Activated T-cell treated with anti-CD3 and anti-CD28 coated beads for 4 hours (primary cell): ENCODE measurements at places on chromosomes 4 and X.

- DNase-seq, result no peak
Observed at GRCh38 chr4:62661821-62662220, 1461.7 kb downstream of the ADGRL3 start.

DNA sequence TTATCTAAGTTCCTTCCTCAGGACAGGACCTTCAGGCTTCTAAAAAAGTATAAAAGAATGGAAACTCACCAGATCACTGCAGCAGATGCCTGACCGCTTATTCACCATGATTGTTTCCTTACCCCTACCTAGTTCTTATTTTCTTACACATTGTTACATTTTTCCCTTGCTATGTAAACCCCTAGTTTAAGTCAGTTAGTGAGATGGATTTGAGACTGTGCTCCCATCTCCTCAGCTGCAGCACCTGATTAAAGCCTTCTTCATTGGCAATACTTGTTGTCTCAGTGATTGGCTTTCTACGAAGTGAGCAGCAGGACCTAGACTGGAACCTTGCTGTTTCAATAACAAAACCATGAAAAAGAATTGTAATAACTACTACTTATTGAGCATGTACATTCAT is 4.7 kb downstream of the SPARCL1 start:
- no peak for DNase-seq

- DNase-seq, result no peak
Observed at GRCh38 chr4:77268108-77268507, 111.1 kb downstream of the CCNG2 start.

GRCh38 chr4:46505131-46505530 is 115.2 kb upstream of the GABRA2 start:
- DNase-seq, result no peak

GRCh38 chr4:146170149-146170548 is 5.4 kb upstream of the LSM6 start:
- no peak for DNase-seq

GRCh38 chrX:49066278-49066677 is 7.5 kb downstream of the CCDC120 start:
- DNase-seq, result no peak

DNA sequence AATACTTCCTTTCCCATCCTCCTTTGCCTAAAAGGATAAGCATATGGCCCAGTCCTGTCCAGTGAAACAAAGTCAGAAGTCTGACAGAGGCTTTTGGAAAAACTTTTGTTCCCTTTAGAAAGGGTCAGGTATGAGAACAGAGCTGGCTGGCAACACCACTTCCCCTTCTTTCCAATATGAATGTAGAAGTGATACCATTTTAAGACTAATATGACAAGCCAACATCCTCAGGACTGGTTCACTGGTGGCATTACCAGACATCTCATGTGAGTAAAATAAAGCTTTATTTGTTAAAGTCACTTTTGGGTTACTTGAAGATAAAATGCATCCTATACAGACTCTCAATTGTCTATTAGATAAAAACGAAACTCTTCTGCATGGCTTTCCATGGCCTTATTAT is 83.6 kb upstream of the PTCHD1 start:
- DNase-seq, result no peak

GRCh38 chrX:102840871-102841705 is 96.0 kb upstream of the RAB40AL start:
- no peak for DNase-seq

GRCh38 chrX:53357799-53358530 is 64.5 kb downstream of the SMC1A start:
- no peak for DNase-seq

- DNase-seq, result no peak
Observed at GRCh38 chr4:174627473-174627872, 105.2 kb upstream of the HPGD start.

GRCh38 chr4:140642674-140643437 is 74.1 kb upstream of the UCP1 start:
- no peak for DNase-seq

- DNase-seq, result no peak
Observed at GRCh38 chr4:3462790-3463415, at the start of gene DOK7. DOK7 (plus strand) TSS chr4:3463306; CDS start chr4:3463376, 70 bp downstream.

DNA sequence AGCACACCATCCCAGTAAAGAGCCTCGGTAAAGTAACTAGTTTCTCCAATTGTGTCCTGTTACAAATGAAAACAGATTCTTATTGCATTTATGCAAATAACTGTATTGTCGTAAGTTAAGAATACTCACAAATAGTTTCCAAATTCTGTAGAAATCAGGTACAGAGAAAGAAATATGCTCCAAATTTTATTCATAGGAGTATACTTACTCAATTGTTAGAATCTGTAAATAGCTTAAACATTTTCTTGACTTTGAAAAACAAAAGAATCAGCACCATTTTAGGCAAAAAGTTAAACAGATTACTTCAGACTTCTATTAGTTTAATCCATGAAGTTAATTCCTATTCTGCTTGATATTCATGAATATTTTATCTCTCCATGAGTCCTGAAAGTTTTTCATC is 10.7 kb downstream of the CNGA1 start:
- no peak for DNase-seq

GRCh38 chr4:10457255-10457801 is at the start of gene ZNF518B:
ZNF518B (minus strand) TSS chr4:10457426; CDS start chr4:10446328, 11,098 bp downstream.
- DNase-seq, result peak; percentile 70

GRCh38 chr4:7487502-7487901 is 52.8 kb upstream of the PSAPL1 start:
- DNase-seq, result no peak

DNA sequence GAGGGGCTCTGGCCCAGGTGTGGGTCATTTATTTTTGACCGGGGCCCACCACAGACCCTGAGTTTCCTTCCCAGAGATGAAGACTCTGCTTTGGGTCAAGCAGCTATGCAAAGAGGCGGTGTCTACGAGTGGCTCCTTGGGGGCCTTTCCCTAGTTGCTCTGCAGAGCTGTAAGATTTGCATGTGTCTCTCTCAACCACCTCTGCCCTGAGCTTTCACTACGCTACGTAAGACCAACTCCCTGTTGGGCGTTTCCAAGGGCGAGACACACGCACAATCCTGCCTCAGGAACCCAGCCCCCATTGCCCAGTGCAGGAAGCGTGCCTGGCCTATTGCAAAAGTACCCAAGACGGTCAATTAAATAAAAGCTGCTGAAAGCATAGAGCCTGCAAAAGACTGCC is 10.0 kb upstream of the ANOS1 start:
- no peak for DNase-seq

- DNase-seq, result no peak
Observed at GRCh38 chr4:106676173-106676921, 307.8 kb upstream of the GIMD1 start.

GRCh38 chr4:56085275-56085674 is 136.5 kb downstream of the CEP135 start:
- DNase-seq, result no peak

DNA sequence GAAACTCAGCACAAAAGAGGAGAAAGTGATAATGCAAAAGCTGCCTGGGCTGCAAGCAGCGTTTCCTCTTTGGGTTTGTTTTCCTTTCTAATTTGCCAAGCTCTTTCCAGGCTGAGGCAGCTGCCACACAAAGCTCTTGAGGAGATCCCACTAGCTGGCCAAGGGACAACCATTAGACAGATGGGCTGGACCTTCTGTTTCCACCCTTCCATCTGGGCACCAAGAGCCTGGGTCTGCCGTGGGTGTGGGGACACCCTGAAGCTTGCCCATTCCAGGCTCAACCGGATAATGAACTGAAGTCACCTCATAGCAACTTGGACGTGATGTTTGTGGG is 194.6 kb upstream of the C1QTNF7 start:
- DNase-seq, result no peak

DNA sequence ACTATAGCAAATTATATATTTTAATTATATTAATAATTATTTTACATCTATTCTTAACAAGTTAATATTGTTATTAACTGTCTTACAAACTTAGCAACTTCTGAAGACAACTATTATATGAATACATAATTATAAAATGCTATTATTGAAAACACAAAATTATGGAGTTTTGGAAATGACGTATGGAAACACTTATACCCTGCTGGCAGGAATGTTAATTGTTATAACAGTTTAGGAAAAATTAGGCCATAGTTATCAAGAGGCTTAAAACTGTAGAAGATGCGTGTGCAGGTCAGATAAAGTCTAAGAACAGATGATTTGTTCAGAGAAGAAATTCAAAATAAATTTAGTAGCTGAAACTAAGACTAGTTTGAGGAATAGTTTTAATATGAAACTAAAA is 211.7 kb downstream of the FAT4 start:
- no peak for DNase-seq

- no peak for DNase-seq
Observed at GRCh38 chrX:129786210-129786651, 6.5 kb downstream of the SASH3 start.

- no peak for DNase-seq
Observed at GRCh38 chrX:116436358-116436816, at the start of gene SLC6A14. SLC6A14 (plus strand) TSS chrX:116436606; CDS start chrX:116436710, 104 bp downstream.

DNA sequence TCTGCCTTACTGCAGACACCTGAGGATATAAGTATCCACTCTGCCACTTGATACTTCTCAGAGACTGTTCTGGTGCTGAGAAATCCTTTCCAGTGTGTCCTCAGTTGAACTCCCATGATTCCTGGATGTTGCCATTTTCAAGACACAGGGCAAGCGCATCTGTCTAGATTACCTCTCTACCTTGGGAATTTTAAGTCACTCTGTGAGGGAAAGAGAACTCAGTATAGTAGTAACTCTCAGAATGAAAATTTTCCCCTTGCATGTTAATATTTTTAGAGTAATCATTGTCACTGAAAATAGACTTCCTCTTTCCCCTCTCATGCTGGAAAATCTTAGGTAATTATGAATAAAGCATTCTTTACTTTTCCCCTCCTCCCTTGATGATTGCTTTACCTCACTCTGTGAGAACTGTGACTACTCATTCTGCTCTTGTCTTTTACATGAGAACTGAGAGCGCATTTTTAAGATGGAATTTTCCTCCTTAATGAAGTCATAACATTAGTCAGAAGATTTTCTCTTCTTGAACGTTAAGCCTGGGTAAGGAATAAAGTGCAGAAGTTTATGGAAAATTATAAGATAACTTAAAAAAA is 45.0 kb downstream of the TET2 start:
- no peak for DNase-seq

DNA sequence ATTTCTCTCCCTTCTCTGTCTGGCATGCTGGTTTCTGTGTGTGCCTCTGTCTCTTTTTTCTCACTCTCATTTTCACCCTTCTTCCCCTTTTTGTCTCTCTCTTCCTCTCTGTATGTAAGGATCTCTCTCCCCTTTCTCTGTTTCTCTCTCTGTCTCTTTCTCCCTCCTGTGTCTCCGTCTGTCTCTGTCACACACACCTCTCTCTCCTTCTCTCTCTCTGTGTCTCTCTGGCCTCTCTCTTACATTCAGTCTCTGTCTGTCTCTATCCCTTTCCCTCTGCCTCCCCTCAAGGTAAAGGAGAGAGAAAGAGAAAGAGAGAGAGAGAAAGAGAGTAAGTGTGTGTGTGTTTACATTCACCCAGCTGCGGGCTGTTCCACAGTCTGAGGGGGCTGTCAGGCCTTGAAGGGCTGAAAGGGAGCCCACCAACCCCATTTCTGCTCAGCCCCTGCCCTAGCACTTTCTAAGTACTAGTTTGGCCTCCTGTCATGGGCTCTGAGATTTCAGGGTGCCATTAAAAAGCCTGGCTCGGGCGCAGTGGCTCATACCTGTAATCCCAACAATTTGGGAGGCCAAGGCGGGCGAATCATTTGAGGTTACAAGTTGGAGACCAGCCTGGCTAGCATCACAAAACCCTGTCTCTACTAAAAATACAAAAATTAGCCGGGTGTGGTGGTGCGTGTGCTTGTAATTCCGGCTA is 9.6 kb upstream of the TSPYL2 start:
- DNase-seq, result no peak

DNA sequence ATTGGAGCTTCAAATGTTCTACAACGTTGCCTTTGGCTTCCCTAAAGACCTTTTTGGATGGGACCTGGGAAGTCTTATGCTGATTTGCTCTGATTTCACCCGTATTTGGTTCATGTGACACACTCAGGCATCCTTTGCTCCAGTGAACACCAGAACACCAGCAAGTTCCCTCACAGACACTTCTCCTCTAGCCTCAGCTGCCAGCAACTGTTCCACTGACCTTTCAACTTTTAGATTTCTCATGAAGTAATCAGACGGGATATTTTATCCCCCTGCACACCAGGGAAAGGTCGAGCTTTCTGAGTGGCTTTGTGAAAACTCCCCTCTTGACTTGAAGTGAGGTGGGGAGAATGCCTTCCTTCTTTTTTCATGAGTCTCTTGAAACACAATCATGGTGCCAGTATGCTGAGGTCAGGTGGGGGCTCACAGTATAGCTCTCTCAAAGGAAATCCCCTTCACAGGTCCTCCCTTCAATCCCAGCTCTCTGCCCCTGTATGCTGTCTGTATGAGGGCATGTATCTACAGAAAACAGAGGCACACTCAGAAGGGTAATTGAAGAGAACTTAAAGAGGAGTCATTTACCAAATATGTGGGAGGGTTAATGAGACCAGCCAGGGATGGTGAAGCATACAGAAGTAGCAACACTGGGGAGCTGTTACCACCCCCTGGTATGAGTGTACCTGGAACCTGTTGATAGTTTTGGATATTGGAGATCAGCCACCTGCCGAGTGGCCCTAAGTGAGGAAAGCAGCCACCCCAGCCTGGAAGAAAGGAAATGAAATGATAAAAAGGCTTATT is 62.7 kb downstream of the FGFBP1 start:
- no peak for DNase-seq

- no peak for DNase-seq
Observed at GRCh38 chrX:128691872-128692271, 639.7 kb upstream of the ACTRT1 start.

DNA sequence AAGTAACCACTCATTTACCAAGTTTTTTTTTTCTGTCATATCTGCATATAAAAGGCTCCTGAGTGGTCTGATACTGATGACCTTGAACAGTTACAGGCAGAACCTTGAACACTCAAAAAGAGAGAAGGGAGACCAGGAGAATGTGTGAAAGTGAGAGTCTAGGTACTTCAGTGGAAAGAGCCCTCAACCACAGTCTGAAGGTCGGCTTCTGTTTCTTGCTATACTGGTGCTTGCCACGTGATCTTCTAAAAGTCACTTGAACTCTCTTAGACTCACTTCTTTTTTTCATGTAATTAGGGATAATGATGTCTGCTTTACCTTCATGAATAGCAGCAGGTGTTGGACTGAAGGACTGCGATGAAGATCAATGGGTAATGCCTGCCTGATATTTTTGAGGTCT is 22.8 kb downstream of the GABRB1 start:
- no peak for DNase-seq

- no peak for DNase-seq
Observed at GRCh38 chr4:103092245-103092644, 7.4 kb downstream of the BDH2 start.

- DNase-seq, result no peak
Observed at GRCh38 chrX:106612393-106612763, 600 bp downstream of the RADX start.

DNA sequence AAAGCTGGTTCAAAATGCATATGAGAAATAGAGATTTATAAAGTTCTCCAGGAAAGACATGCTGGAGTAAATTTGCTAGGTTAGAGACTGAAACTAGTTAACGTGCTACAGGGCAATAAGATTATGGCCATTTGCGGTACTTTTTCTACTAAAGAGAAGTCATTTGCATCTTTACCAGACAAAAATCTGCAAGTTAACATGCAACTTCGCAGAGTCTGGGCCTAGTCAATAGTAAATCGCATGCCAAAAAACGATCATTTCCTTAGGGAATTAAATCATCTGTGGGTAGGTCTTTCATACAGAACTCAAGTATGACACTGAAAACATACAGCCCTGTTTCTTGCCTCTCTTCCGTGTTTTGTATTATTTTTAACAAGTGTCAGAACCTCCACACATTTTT is 32.8 kb upstream of the REST start:
- DNase-seq, result no peak
